ENCODE measurements at places on chromosomes 13 and 19.

DNA sequence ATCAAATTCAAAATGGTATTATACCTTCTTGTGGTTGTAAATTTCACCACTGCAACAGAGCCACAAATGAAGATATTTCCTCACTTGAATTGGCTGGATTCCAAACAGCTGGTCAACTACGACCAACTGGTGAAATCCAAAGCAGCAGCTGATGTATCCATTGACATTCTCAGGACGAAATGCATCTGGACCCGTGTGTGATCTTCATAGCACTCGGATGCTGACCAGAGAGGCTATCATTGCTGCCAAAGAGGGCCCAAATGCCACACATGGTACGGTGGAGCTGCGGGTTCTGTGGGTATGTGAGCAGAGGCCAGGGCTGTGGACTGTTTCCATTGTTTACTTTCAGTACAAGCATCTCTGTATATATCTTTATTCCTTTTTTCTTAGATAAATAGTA lies 25.6 kb upstream of the PCCA start:
- no peak for DNase-seq

GRCh38 chr19:13843104-13843921 lies 33.6 kb upstream of the NANOS3 start:
- DNase-seq, result no peak

DNA sequence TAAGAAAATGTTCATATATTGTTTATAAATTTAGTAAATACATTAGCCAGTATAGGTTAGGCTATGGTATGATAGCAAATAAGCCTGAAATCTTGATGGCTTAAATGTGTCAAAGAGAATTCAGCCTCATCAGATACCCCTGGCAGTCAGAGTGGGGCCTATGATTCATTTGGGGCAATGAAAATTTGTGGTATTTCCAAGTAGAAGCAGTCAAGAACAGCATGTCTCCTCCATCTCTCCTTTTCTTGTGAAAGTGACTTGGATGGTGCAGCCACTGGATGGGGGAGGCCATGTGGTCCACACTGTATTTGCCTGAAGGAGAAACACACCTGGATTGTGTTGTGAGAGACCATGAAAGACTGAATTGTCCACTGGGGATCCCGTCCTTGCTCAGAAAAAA lies 82.7 kb downstream of the DLEU7 start:
- DNase-seq, result no peak

GRCh38 chr13:20414546-20415305 lies 110.9 kb downstream of the CRYL1 start:
- DNase-seq, result no peak

DNA sequence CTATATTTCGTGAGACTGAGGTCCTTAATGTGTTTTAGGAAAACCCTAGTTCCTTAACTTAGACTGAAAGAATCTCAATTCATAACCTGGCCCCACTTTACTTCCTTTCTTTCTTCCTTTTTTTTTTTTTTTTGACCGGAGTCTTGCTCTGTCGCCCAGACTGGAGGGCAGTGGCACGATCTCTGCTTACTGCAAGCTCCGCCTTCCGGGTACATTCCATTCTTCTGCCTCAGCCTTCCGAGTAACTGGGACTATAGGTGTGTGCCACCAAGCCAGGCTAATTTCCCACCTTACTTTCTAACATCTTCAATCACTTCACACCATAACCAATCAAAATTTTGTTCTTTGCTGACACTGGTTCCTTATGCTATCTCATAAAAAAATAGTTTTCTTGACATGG lies 2097.0 kb downstream of the PCDH9 start:
- DNase-seq, result no peak

GRCh38 chr13:32852526-32852925 lies 163.7 kb upstream of the KL start:
- no peak for DNase-seq

GRCh38 chr13:28636677-28637317 lies 22.1 kb upstream of the POMP start:
- DNase-seq, result no peak

GRCh38 chr13:52994051-52994450 lies 34.6 kb upstream of the OLFM4 start:
- no peak for DNase-seq

DNA sequence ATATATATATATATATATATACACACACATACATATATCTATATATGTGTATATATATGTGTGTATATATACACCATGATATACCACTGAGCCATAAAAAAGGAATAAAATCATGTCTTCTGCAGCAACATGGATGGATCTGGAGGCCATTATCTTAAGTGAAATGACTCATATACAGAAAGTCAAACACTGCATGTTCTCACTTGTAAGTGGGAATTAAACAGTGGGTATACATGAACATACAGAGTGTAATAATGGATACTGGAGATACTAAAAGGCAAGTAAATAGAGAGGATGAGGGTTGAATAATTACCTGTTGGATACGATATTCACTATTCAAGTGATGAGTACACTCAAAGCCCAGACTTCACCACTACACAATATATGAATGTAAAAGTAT lies 332.6 kb downstream of the SLITRK1 start:
- DNase-seq, result no peak

- DNase-seq, result no peak
Observed at GRCh38 chr13:32426990-32427851, 709 bp downstream of the N4BP2L1 start.

DNA sequence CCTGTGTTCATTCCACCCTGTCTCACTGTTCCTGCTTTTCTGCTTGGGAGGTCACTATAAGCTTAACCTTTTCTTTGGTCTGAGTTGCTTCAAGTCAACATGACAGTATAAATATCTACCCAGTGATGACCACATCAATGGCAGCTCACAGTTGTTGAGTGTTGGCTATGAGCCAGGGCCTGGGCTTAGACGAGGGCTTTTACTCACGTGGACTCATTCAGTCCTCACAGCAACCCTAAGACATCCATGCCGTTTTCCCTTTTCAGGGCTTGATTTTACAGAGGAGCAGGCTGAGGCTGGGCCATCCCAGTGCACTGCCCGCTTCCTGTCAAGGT lies 10.2 kb upstream of the CCDC97 start:
- no peak for DNase-seq

DNA sequence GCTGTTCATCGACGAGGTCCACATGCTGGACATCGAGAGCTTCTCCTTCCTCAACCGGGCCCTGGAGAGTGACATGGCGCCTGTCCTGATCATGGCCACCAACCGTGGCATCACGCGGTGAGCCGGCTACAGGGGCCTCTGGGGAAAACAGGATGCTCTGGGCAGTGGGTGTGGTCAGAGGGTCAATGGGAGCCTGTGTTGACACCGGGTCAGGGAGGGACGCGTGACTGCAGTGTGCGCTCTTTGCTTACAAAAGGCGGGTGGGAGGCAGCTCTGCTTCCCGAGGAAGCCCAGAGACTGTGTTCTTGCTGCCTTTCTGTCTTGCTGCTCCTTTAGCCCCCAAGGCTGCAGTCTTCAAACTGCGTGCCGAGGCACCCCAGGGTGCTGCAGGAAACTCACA lies 5.7 kb downstream of the LHB start:
- DNase-seq, result no peak

DNA sequence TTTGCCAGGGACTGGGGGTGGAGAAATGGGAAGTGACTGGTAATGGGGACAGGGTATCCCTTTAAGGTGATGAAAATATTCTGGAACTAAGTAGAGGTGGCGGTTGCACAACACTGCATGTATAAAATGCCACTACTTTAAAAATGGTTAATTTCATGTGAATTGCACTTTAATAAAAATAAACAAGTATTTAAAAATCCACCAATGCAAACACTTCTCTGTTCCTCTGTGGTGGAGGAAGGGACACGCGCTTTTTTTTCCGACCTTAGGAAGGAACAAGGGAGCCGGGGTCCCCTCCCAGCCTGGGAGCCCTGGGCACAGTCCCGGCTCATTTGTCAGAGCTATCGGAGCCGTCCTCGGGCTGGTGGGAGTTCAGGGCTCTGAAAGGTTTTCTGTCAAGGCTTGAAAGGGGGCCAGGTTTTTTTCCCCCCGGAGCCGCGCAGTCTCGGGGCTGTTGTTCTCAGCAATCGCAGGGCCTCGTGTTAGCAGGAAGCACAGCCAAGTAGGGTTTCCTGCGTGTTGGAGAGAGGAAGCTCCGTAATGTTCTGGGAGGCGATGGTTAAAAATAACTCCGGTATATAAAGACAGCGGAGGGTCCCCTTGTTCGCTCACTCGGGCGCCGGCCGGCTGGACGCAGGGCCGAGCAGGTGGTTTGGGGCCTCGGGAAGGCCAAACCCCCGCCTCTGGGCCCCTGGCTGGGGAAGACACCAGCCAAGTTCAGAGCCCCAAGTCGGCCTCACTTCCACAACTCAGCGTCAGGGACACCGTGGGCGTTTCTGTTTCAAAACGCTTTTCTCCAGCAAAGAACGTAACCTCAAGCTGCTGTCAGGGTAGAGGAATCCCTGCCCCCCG lies 41.2 kb upstream of the KLF2 start:
- peak; percentile 7 for DNase-seq

DNA sequence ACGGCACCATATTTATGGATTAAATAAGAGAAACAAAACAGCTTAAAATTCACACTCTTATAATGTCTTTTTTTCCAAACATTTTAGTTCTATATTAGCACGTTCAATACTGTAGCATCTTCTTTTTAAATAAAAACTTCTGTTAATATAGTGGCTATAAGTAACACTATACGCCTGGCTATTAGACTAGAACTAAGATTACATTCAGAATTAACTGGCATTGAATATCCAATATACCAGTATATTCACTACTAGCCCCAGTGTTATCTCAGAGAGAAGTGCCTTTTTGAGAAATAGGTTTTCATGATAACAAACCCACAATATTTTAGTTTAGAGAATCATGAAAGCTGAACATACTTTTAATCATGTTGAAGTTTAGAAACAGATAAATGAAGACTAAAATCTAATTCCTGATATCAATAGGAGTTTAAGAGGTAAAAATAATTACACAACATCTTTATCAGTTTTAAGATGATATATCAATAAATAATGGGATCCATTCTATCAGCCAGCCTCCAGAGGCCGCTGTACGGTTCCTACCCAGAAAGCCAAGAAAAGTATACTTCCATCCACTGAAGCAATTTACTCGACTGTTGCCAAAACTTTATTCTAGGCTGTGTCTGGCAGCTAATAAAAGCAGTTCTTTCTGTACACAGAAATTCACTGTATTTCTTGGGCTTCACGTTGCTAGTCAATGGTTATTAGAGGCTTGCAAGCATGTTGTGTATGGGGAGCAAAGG lies 1113.4 kb upstream of the MIR17HG start:
- DNase-seq, result no peak

GRCh38 chr13:112814905-112815585 lies 125.2 kb downstream of the ATP11A start:
- no peak for DNase-seq

DNA sequence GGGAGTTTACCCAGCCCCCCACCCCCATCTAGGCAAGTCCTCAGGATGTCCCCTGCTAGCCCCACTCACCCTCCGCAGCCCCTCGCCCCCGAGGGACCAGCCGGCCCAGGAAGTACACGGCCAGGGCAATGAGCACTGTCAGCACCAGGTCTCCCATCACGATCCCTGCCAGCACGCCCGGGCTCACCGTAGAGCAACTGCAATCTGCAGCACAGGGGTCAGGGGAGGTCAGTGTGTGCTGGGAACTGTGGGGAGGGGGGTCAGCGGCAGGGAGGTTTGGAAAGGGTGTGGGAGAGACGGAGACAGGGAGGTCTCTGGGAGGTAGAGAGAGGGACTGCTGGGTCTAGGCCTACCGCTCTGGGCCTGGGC lies 734 bp downstream of the TYROBP start:
- no peak for DNase-seq

- DNase-seq, result no peak
Observed at GRCh38 chr19:9075064-9075949, 11.6 kb upstream of the OR1M1 start.

GRCh38 chr13:106753251-106753650 lies 185.3 kb upstream of the ARGLU1 start:
- no peak for DNase-seq

- DNase-seq, result no peak
Observed at GRCh38 chr13:80921541-80921940, 580.6 kb upstream of the SPRY2 start.

DNA sequence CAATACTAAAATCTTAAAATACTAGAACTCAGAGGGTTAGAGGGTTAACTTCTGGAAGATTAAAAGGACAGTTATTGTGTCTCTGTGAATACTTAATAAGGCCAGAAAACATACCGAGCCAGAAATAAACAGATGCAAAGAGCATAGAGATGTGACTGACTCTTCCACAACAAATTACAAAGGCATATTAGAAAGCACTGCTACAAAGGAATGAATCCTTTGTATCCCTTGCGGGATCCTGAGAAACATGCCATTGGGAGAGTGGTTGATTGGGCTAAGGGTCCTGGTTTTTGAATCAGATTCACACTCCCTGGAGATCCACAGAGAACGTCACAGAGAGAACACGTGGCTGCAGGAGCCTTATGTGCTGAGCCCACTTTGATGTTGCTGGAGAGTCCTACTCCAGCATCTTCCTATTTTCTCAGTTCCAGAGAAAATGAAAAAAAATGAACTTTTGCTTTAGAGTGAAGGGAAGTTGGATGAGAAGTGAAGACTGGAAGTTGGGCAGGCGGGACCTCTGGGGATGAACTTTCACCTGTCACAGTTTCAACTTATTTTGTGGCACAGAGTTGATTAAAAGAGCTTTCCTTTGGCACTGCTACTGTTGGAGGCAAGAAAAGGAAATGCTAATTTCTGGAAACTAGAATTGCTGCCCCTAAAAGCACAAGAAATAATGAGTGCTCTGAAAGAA lies 309.9 kb downstream of the DCT start:
- DNase-seq, result no peak

DNA sequence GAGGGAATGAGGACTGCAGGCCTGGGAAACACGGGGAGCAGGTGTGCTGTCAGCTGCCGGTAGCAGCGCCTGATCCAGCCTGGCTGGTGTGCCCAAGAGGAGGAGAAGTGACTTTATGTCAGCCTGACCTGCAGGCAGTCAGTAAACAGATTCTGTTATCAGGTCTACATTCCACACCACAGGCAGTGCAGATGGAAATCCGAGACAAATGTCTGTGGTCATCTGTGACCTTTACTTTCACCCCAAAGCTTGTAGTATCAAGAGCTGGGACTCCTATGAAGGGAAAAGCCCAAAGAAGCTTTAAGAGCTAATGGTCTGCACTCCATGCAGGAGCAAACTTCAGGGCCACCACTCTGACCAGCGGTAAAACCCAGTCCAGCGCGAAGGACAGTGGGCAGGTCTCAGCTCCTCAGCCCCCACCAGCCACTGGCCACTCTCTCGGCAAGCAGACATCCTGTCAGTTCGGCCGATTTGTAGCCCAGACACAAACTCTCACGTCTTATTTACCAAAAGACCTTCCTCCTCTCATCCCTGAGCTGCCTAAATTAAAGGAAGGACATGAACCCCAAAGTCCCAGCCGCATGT lies 7.7 kb downstream of the EPS15L1 start:
- DNase-seq, result no peak

- DNase-seq, result peak; percentile 85
Observed at GRCh38 chr19:17303167-17303939, at the start of gene ABHD8. Gene ABHD8, minus strand, starts transcription at chr19:17303425. Its CDS starts 1,809 bp downstream, at chr19:17301616.
